Stimulated activated CD8-positive, alpha-beta memory T cell treated with anti-CD3 and anti-CD28 coated beads, Interleukin-15, amount 100 ng/mL, for 1 hour (primary cell): ENCODE measurements at places on chromosomes 1 and 21.
A peak's percentile ranks its signal among the peaks of the same experiment; 100 is the strongest.

GRCh38 chr1:152795686-152796085, 835 bp upstream of the LCE1D start:
- no peak for DNase-seq

DNA sequence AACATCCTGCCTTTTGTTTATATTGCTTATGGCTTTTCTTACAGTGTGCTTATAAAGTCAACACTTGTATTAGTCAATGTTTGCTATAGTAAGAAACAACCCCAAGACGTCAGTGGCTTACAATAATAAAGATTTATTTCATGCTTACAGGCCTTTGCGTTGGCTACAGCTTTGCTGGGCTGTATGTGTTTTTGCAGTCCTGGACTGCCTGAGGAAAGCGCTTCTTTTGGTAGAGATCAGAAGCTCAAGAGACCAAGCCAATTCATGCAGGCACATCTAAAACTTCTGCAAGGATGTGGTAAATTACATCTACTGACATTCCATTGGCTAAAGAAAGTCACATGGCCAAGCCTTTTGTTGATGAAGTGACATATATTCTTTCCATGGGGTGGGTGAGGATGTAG, 17.5 kb upstream of the PRKAA2 start:
- no peak for DNase-seq

- DNase-seq = no peak
Observed at GRCh38 chr1:66893712-66894111, 30.9 kb downstream of the DNAI4 start.

DNA sequence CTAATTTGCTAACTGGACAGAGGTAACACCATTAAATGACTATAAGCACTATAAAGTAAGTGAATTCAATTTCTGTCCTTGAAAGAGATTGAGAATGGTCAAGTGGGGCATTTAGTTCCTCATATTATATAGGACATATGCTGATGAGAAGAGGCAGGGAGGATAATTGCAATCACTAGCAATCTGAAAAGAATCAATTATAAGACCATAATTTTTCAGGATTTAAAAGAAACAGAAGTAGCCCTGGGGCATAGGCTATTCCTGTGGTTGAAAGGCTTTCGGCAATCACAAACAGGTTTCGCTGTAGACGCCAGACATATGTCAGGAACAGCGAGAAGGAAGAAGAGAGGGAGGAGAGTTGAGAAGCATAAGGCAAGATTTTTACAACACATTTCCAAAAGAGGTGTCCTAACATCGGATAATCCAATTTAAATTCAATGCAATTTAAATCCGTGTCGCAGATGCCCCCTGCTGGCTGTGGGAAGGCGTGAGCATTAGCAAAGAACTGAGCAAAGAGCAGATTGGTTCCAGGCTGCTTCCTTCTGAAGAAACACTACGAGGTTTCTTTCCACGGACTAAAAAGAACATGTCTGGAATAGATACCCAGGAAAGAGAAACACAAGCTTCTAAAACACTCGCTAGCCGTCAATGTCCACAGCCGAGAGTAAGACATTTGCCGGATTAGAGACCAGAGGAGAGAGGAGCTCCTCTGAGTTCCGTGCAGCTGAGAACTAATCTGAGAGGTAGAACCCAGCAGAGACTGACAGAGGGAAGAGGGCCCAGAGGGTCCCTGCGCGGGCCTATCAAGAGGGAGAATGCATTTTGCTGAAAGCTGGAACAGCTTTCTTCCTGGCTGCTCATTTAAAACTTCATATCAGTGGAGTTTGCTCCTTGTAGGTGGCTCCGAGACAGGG, 27.9 kb downstream of the RGS5 start:
- DNase-seq = no peak

- DNase-seq = no peak
Observed at GRCh38 chr1:203268901-203269653, 36.2 kb upstream of the BTG2 start.

GRCh38 chr1:239976130-239976968, 115.3 kb upstream of the FMN2 start:
- peak; percentile 4 for DNase-seq

- no peak for DNase-seq
Observed at GRCh38 chr1:58346036-58346355, 200.5 kb downstream of the OMA1 start.

- DNase-seq = no peak
Observed at GRCh38 chr1:56375326-56375804, 204.0 kb downstream of the PLPP3 start.

GRCh38 chr1:25026730-25027450, 96.8 kb upstream of the RUNX3 start:
- DNase-seq = no peak

DNA sequence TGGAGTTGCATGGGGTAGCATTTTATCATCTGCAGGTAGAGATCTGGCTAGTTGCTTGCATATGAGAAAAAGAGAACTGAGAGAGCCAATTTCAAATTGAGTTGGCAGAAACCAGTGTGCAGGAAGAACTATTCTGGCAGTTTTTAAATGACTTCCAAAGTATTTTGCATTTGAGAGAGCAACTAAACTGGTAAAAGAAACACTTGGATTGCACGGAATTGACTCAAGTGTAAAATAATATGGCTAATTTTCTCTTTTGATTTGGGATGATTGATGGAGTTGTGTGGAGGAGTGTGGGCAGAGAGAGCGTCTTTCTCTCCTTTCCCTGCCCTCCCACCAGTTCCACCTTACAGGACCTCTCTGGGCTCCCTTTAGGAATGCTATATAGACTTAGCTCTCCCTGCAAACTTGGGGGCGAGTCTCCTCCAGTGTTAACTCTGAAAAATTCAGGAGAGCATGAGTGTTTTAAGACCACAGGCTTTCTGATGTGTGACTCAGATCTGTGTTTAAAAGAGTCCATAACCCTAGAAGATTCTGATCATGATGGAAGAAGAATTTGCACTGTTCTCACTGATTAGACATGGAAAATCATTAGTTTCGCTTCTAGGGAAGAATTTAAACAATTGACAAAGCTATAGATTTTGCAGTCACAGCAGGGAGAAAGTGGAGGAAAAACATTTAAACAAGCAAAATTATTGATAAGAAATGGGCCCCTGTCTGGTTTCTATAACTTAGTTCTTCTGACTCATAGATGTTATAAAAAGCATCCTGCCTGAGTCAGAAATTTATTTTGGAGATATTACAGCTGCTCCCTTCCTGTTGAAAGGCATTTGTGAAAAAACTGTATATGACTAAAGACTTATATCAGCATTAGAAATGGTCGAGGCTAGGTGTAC, 24.9 kb upstream of the CTBS start:
- no peak for DNase-seq

DNA sequence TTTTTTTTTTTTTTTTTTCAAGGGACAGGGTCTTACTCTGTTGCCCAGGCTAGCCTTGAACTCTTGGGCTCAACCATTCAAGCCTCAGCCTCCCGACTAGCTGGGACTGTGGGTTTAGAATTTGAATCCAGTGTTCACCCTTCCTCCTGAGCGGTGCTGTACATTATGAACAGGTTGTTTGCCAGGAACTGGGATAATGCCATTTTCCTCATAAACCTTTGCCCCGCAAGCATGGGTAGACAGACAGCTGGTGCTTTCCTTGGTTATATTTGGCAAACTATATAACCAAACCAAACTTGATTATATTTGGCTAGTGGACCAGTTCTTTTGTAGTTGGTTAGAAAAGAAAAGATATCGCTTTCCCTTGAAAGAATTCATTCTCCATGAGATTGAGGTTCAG, 54.9 kb downstream of the GALNT2 start:
- no peak for DNase-seq

DNA sequence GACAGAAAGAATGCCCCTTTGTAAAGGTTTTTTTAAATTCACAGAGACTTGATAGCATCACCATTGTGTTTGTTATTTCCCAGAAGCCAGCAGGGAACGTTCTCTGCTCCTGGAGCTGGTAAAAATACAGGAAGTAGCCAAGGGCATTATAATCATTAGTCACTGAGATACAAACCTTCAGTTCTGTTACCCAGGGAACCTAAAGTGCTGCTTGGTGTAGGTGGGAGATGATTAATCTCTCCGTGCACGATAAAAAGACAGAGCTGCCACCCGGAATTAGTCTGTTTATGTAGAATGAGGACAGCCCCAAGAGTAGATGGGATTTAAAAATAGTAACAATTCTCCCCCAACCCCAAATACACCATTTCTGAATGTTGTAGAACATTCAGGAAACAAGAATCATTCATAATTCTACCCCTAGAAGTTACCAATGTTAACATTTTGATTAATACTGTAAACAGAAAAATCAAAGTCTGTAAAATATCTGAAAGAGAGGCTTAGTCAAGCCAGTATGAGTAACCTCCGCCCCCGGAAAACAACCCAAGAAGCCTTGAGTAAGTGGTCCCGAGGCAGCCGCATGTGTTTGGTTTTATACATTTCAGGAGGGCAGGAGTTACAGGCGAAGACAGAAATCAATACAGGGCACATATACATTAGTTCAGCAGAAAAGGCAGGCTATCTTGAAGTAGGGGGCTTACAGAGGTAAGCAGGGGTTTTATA, 45.3 kb upstream of the CTBS start:
- no peak for DNase-seq

- DNase-seq = no peak
Observed at GRCh38 chr1:159421821-159422220, 10.2 kb upstream of the OR10J4 start.

GRCh38 chr1:218468711-218469110, 123.6 kb downstream of the TGFB2 start:
- no peak for DNase-seq

GRCh38 chr21:37695111-37695510, 221.1 kb downstream of the KCNJ6 start:
- no peak for DNase-seq

DNA sequence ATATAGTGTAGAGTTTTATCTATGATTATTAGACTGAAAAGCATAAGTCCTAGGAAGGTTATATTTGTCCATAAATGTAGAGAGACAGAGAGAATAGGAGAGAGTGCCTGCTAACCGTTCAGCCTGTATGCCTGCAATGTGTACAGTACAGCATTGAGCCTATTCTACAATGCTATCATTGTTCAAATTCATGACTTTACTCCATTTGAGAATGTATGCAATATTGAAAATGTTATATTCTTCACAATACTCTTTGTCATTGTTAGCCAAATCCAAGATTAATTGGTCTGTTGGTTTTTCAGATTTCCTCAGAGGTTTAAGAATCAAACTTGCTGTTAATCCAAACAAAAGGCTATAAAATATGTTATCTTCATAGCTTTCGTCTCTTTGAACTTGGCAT, 585.2 kb upstream of the B3GALT2 start:
- DNase-seq = no peak

- DNase-seq = no peak
Observed at GRCh38 chr1:201275253-201275666, 8.0 kb upstream of the PKP1 start.

DNA sequence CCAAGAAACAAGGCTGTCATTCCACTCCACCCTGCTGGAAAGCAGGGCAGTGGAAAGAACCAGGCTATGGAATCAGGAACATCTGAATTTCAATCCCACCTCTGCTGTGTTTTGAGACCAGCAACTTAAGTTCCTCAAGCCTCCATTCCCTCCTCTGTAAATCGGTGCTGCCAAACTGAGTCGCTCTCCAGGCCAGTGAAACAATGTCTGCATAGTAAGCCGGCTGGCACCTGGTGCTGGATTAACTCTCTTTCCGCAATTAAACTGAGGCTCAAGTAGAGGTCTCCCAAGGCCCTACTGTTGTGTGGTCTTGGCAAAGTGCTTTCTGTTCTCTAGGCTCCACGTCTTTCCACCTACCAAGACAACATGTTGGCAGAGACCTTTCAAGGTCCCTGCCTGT, 65.3 kb downstream of the SSBP3 start:
- DNase-seq = no peak

DNA sequence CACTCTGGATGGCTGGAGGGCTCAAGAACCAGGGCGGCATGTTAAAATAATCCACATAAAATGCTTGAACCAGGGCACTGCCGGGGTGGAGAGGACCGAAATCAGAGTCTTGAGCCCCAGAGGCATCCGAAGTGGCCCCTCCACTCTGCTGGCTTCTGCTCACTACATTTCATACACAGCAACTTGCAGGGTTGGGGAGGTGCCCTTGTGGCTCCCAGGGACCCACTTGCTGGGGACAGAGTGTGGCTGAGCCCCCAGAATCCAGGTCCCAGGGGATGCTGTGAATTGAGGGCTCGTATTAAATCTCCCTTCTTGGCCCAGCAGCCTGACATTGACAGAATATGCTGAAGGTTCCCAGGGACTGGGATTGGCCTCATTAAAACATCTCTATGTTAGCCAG, 181.7 kb downstream of the GRIK3 start:
- no peak for DNase-seq

DNA sequence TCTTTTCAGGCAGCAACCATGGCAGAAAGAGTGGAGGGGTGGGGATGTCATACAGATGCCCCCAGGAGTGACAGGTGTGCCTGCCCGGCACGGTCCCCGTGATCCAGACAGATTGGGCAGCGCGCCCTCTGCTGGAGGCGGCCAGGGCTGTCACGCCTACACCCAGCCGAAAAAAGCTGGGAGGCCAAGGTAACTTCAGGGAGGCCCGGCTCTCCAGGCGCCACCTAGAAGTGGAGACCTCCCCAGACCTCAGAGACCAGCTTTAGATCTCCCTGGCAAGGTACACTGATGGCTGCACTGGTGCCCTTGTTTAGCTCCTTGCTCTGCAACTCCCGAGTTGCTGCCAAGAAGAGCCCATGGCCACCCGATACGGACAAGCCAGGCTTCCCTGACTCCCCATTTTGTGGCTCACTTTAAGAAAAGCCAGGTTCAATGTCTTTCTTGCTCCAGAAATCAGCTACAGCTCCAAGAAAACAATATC, 6.6 kb downstream of the GOLT1A start:
- DNase-seq = peak; percentile 60

GRCh38 chr21:45432575-45433255, 27.8 kb downstream of the COL18A1 start:
- no peak for DNase-seq

DNA sequence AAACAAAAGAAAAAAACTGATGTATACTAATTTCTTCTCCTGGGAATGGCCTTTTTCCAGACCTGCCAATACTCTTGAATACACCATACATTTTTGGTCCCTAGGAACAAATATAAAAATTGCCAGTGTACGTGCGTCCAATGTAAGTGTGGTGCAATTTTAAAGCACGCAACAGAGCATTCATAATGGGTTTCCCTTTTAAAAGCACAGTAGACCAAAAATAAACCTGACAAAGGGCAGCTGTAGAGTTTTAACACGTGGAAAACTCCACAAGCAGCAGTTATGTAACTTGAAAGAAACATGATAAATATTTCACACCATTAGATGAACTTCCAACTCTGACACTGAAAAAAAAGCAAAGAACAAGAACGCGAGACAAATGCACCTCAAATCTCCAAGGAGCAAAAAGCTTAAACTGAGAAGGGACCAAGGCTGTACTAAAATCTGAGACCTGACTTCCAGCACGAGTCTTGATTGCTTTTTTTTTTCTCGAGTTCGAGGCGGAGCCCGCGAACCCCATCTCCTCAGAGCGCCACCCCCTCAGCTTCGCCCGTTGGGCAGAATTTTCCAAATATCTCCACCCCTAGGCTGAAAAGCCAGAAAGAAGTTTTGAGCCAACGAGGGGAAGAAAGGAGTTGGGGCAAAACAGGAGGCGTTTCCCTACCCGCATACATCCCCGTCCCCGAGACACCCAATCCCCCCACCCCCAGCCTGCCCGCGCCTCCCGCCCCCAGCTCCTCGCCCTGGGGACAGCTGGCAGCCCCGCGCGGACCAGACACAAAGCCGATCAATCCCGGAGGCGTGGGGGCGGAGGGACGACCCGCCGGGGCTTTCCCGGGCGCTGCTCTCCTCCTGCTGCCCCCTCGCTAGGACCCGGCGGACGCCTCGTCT, at the start of gene JAM2:
TSS of gene JAM2 (plus strand) at position 599 of the 891 bp plus-strand sequence. CDS start 564 bp downstream, outside the sequence.
- no peak for DNase-seq
